ENCODE measurements at places on chromosomes 2 and 18.
A peak's percentile ranks its signal among the peaks of the same experiment; 100 is the strongest.

- DNase-seq = no peak
Observed at GRCh38 chr2:7999683-8000476, 682.0 kb upstream of the ID2 start.

- DNase-seq = no peak
Observed at GRCh38 chr2:239255628-239256349, 145.0 kb downstream of the HDAC4 start.

GRCh38 chr2:69163109-69163508, 150.1 kb downstream of the ANTXR1 start:
- DNase-seq = no peak

DNA sequence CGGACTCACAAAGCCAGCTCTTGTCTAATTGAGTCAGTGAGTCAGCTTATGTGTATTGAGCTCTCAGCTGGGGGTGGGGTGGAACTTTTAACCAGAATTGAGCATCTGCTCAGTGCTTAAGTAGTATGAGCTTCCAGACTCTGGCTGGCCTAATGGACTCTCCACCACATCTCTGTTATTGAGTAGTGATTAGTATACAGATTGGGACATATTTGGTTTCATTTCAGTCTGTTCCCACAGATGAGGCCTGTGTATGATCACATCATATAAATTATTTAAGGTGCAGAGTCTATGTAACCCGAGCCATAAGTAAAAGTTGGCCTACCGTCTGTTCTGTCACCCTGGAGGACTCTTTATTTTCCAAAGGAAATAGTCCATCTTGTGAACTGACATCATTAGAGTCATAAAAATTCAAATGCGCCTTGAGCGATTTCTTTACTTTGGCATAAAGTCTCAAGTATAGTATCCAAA, 152.1 kb downstream of the THSD7B start:
- no peak for DNase-seq

DNA sequence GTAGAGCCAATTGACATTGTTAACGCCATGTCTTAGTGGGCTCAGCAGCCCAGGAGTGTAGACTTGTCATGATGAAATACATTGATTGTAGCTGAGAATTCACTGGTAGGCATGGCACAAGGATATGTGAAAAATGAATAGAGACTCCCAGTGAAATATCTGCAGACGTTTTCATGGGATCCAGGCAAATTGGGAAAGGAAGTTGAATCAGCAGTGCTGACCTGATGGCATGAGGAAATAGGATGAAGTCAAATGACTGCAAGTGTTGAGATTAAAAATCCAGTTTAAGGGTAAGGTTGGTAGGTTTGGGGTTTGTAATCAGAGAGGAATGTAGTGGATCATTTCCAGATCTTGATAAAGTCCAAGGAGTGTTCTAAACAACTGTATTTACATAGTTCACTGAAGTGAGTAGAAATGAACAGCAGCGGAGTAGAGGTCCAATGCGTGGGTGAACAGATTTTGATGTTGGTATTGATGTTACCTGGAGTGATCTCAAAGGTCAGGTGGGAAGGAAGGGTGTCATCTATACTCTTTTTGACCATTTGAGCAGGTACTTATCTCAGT, 24.6 kb downstream of the INSIG2 start:
- DNase-seq = no peak

GRCh38 chr2:136134126-136134525, 16.2 kb upstream of the CXCR4 start:
- peak; percentile 69 for DNase-seq

- no peak for DNase-seq
Observed at GRCh38 chr2:127512362-127512761, 13.9 kb downstream of the IWS1 start.

GRCh38 chr18:49651033-49651432, 89.2 kb downstream of the LIPG start:
- DNase-seq = no peak

DNA sequence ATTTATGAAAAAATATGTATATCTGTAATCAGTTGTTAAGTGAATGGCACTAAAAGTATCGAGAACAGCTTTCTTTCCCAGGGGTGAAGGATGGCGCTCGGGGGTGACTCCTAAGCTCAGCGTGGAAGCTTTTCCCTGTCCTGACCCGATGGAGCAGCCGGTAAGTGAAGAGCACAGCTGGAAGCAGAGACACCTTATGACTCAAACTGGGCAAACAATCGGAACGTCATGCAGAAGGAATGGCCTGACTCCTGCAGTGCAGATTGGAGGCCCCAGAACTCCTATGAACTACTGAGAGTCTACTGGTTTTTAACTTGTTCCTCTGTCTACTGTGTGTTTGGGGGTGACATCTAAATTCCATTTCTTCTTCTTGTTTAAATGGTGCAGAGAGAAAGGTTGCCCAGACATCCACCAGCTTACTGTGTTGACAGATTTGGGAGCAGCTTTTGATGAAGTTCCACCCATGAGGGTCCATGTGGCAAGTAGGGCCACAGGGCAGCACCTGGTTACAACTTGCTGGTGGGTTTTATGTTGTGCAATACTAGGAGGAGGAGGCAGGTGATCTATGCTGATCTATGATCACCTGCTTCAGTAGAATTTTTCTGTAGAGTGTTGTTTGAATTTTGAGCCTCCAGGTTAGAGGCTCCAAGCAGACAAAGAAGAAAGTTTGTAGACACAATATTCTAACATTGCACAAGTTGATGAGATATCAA, 52.8 kb upstream of the TMEM182 start:
- no peak for DNase-seq

GRCh38 chr2:127012868-127013267, 94.1 kb downstream of the BIN1 start:
- DNase-seq = no peak

DNA sequence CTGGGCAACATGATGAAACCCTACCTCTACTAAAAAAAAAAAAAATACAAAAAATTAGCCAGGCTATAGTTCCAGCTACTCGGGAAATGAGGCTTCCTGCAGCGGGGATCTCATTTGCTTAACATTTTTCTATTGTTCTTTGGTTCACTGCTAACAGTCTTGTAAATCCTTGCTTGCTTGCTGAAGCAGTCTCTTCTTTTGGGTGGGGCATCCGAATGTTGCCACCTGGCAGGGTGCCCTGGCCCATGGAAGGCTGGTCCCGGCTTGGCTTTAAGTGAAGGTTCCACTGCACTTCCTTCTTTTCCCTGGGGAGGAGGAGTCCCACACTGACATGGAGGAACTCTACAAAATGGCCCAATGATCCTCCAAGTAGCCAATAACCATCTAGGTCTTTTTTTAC, 6.0 kb upstream of the ANKRD29 start:
- DNase-seq = no peak

DNA sequence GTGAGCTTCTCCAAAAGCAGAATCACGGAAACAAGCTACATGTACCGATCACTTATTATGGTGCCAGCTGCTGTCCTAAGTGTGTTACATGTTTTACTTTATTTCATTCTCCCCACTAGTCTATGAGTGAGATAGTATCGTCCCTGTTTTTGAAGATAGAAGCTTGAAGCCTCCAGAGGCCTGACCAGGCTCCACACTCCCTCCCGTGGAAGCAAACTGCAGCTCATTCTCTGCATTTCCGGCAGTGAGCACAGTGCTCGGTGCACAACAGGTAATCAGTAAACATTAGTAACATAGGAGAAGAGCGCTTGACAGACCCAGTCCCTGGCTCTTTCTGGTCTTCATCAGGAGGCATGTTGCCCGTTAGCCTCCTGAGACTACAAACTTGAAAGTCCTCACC, 72.9 kb downstream of the ZBTB7C start:
- DNase-seq = no peak

- no peak for DNase-seq
Observed at GRCh38 chr2:120471166-120471565, 125.2 kb downstream of the INHBB start.

DNA sequence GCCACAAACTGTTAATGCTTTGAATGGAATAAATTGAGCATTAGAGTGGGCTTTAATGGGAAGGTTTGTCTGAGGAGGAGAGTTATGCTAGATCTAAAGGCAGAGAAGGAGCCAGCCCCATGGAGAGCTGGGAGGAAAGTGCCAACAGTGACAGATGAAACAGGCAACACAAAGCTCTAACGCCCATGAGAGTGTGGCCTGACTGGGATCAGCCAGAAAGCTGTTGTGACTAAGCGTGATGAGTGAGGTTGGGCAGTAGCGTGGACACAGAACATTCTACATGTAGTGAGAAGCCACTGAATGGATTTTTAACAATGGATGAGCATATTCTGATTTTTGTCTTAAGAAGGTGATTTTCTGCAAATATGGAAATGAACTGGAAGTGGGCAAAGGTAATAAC, 185.3 kb upstream of the SIX2 start:
- DNase-seq = no peak

DNA sequence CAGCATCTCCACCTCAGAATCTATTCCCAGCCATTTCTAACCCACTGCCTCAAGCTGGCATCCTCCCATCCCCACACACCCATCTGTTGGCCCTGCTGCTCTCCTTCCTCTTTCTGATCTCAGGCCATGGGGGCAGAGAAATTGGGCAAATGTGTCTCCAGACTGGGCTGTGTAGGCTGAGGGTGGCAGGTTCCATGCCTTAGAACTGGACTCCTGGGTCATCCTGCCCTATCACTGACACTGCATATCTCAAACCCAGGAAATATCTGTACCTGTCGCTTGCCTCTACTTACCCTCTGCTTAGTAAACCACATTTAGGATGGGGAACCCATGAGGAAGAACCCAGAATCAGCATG, 1.8 kb downstream of the WNT10A start:
- DNase-seq = no peak

- DNase-seq = no peak
Observed at GRCh38 chr2:109232909-109233308, 103.9 kb downstream of the SH3RF3 start.

- no peak for DNase-seq
Observed at GRCh38 chr2:22991844-22992243, 393.1 kb upstream of the KLHL29 start.

GRCh38 chr2:225037415-225038230, 4.6 kb downstream of the DOCK10 start:
- DNase-seq = no peak

DNA sequence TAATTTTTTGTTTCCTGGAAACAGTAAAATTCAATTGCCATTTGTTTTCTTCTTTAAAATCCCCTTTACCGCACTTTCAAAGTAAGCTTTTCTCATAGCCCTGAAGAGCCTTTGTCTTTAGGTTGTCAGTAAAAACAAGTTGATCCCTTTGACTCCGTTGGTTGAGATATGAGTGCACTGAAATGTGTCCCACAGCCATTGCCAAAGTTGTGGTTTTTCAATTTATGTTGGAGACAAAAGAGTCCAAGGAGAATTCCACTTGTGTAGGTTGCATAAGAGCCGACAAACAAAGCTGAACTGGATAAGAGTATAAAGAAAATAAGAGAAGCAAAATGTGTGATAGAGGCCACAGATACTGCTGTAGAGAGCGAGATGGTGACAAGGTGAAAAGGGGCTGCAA, 26.1 kb upstream of the HNMT start:
- DNase-seq = no peak

- no peak for DNase-seq
Observed at GRCh38 chr2:118670276-118670675, 177.2 kb downstream of the EN1 start.

DNA sequence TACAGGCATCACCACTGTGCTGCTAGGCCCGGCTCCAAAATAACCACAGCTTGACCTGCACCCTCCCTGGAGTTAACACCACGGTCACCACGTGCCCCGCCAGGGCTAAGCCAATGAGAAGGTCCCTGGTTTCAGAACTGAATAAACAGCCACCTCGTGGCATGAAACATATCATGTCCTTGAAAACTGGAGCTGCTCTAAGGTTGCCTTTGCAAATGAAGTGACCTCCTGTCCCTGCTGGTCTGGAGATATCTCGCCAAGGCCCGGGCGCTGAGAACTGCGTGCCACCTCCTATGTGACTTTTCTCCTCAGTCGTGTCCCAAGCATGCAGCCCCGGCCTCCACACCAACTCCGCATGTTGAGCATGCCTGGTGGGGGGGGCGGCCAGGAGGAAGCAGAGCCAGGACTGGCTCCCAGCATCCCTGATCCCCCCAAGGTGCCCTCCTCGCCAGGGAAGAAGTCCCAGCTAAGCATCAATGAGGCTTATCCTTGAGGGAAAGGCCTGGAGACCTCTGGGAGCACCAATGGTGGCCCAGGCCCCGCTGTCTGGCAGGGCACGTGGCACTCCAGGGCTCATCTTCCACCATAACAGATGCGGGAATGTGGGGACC, 16.3 kb upstream of the KCNG2 start:
- DNase-seq = no peak

DNA sequence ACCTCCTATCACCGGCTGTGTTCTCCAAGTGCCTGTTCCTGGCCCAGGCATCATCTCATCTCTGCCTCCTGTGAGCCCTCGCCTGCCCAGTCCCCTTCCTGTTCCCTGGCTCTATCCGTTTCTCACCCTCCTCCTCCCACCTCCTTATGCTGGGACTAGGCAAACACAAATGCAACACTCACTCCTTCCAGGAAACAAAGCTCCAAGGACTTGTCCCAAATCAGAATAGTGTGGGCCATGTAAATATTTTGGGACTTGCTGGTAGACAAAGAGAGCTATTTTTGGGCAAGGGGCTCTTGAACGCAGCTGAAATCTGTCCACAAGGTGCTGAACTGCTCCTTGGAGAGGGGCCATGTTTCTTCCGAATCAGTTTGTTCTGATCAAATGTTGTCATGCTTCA, 25.3 kb downstream of the MBP start:
- peak; percentile 19 for DNase-seq

DNA sequence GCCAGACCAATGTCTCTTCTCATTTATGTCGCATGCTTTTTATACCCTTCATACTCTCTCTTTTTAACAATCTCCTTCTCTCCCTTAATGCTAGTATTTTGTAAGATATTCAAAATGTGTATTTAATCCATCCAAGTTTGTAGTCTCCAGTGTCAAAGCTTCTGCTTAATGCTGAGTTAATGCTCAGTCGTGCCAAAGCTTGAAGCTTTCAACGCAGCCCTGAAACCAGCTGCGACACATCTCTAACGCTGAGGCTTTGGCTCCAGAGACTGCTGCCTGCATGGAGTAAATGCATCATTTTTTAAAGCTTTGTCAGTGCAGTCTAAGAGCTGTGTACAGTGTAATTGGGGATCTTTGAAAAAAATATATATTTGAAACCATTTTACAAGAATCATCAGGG, 2108.8 kb upstream of the PIK3C3 start:
- DNase-seq = no peak

- no peak for DNase-seq
Observed at GRCh38 chr2:15981646-15982045, 41.3 kb downstream of the MYCN start.

GRCh38 chr2:152058655-152059054, 40.2 kb downstream of the CACNB4 start:
- no peak for DNase-seq

Measured in activated T-cell treated with anti-CD3 and anti-CD28 coated beads, Interleukin-2, amount 50 U/mL, for 48 hours (primary cell).